Stimulated activated CD8-positive, alpha-beta memory T cell treated with anti-CD3 and anti-CD28 coated beads, Interleukin-7, amount 100 ng/mL, for 4 hours (primary cell): ENCODE measurements at places on chromosomes 1 and 21.

- no peak for DNase-seq
Measured at GRCh38 chr1:167981933-167982332, 45.1 kb upstream of the MPC2 start.

DNA sequence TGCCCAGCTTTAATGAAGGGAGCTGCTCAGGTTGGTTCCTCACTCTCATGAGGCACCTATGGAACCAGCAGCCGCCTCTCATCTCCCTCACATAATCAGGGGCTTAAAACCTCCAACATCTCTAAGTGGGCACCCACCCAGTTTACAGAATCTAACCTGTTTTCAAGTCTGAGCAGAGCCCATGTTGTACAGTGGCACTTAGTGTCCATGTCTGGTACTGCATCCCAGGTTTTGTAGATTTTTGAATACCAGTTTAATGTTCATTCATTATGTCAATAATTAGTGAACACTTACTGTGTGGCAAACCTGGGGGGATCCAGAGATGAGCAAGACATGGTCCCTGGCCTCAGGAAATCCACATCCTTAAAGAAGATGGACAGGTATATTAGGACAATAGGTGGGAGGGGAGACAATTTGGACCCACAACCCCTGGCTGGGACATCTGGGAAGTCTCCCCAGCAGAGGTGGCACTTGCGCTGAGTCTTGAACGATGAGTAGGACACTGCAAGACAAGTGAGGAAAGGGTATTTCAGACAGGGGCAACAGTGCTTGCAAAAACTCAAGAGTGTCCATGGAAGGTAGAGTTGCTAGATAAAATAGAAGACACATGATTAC, 83.3 kb downstream of the LACTBL1 start:
- DNase-seq: no peak

- no peak for DNase-seq
Measured at GRCh38 chr21:32861866-32862265, 90.3 kb upstream of the PAXBP1 start.

DNA sequence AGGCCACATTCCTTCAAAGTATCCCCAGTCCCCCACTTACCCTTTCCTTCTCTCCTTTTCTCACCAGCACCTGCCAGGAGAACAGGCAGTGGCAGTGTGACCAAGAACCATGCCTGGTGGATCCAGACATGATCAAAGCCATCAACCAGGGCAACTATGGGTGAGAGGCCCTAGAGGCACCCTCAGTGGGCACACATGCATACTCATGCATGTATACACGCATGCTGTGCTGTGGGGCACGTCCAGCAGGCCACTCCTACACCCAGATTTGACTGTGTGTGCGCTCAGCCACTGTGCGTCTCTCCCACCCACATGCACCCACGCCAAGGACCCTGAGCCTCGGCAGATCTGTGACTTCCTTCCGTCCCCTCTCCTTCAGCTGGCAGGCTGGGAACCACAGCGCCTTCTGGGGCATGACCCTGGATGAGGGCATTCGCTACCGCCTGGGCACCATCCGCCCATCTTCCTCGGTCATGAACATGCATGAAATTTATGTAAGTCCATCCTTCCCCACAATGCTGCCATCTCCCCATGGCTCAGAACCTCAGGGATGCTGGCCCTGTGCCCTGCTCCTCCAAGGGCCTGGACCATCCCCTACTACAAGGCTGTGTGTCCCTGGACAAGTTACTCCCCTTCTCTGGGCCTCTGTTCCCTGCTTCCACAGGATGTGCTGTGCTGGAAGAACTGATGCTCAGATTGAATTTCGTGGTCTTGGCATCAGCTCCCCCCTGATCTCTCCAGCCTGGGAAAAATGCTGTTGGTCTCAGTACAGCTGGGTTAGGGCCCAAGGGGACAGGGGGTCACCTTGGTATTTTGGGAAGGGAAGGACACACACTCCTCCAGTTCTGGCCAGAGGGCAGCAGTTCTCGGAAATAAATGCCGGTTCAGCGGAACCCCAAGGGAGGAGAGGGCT, 7.0 kb downstream of the TINAGL1 start:
- no peak for DNase-seq

DNA sequence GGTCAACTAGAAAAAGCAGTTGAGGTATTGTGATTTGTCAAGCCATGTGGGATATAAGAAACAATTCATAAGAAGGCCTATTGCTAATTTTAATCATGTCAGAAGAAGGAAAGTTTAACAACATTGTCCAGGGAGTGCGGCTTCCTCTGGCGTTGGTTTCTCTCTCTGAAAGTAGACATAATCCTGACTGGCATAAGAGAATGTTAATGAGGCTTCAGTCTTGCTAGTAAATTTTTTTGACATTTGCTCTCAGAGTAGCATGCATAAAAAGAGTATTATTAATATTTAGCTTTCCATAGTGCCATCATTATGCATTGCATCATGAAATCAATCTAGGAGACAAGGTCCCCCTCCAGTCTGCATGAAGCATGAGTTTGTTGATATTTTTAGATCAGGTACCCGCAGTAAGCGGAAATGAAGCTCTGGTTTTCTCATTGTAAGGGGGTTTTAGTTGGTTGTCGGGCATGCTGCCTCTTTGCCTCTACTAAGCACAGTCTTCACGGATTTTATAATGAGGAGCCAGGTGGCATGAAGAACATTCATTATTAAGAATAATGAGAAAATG, 12.8 kb upstream of the PRDM2 start:
- DNase-seq: no peak

DNA sequence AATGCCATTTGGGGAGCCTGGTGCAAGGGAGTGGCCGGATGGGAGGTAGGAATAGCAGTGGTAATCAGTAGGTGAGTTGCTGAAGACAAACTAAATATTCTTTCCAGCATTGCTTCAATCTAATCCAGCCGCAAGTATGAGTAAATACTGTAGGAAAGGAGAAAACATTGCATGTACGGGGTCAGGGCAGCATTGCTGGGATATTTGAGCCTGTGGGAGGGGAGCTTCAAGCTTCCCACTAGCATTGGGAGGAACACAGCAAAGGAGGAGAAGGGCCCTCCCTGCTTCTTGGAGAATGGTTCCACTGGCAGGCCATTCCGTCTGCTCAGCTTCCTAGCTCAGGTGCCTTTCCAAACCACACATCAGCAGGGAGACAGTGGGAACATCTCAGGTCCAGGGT, 15.2 kb downstream of the CAPN2 start:
- no peak for DNase-seq
